HCEC 1CT (cell line): ENCODE measurements at places on chromosomes 7 and 10.

- no peak for DNase-seq
Observed at GRCh38 chr10:12995425-12995861, 6.1 kb downstream of the CCDC3 start.

GRCh38 chr7:93298671-93299070 lies 66.5 kb downstream of the VPS50 start:
- DNase-seq, result peak; percentile 44

DNA sequence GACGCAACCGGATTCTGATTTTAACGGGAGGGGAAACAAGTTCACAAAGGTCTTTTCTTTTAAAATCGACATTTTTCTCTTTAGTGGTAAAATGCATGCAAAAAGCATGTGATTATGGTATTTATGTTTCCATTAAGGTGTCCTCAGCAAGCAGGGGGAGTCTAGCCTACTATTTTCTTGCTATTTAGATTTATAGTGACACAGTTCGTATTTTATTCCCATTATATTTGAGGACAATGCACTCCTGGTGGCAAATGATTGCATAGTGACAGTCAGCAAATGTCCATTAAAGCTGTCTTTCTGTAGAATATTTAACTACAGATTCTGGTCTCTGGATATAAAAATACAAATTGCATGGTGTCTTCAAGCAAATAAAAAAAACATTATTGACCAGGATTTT lies 554.2 kb downstream of the PARD3 start:
- DNase-seq, result no peak

DNA sequence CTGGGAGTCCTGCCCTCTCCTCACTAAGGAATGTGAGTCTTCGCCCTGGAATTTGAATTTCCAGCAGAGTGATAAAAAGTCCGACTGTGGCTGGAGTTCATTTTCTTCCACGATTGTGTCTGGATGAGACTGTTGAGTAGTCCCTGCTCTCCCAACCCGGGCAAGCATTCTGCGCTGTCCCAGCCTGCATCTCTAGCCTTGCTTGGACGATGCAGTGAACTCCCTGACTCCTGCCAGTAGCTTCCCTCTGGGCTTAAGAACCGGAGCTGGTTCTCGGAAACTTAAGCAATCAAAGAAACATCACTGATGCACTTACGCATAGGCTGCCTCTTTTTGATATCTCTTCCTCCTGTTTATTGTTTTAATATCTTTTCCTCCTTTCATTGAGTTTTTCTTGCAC lies 116.0 kb upstream of the FZD8 start:
- DNase-seq, result no peak

GRCh38 chr7:20721086-20721810 lies 65.4 kb downstream of the SP8 start:
- no peak for DNase-seq

GRCh38 chr10:59322131-59322530 lies 40.2 kb downstream of the FAM13C start:
- no peak for DNase-seq

GRCh38 chr7:105853931-105854419 lies 22.4 kb downstream of the ATXN7L1 start:
- DNase-seq, result no peak

DNA sequence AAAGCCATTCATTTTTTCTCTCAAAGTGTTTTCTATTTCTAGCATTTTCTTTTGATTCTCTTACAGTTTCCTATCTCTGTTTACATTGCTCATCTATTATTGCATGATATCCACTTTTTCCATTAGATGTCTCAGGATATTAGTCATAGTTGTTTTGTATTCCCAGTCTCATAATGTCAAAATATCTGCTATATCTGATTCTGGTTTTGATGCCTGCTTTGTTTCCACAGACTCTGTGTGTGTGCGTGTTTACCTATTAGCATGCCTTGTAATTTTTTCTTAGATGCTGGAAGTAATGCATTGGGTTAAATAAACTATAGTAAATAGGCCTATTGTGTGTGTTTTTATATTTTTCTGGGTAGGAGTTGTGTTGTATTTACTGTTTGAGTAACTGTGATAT lies 1126.3 kb downstream of the SORCS1 start:
- DNase-seq, result no peak

DNA sequence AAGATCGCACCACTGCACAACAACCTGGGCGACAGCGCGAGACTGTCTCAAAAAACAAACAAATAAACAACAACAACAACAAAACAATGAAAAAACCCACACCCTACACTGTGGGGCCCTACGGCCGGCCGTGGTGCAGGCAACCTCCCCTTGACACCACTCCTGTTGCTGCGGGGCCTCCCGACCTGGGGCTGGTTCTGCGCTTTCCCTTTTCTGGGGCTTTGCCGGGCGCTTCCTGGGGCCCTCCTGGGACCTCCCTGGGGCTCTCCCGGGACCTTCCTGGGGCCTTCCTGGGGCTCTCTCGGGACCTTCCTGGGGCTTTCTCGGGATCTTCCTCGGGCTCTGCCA lies 46.6 kb downstream of the INSIG1 start:
- DNase-seq, result no peak

DNA sequence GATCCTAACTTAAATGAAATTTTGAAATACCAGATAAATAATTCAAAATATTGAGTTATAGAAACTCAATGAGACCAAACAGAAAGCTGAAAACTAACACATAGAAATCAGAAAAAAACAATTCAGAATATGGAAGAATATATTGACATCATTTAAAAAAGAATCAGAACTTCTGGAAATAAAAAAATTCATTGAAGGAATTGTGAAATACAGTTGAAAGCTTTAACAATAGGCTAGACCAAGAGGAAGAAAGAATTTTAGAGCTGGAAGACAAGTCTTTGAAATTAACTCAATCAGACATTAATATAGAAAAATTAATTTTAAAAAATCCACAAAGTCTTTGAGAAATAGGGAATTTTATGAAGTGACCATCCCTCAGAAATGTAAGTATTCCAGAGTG lies 36.8 kb upstream of the AKR1C1 start:
- no peak for DNase-seq

- peak; percentile 75 for DNase-seq
Observed at GRCh38 chr7:83550100-83550499, 98.8 kb downstream of the SEMA3E start.

DNA sequence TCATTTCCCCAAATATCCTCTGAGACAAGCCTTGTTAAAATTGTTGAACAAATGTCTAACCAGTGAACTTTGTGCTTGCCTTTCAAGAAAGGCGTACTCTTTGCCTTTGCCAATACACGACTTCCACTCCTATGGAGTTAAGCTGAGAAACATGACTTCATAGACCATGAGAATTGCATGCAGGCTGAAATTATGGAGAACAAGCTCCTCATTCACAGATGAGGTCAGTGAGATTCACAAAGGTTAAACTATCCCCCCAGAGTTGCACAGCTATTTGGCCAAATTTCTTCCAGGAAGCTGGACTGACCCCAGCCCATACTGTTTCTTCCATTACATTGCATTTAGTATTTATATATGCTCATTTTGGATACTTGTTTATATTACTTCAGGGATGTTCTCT lies 221.4 kb upstream of the SEMA3C start:
- no peak for DNase-seq

DNA sequence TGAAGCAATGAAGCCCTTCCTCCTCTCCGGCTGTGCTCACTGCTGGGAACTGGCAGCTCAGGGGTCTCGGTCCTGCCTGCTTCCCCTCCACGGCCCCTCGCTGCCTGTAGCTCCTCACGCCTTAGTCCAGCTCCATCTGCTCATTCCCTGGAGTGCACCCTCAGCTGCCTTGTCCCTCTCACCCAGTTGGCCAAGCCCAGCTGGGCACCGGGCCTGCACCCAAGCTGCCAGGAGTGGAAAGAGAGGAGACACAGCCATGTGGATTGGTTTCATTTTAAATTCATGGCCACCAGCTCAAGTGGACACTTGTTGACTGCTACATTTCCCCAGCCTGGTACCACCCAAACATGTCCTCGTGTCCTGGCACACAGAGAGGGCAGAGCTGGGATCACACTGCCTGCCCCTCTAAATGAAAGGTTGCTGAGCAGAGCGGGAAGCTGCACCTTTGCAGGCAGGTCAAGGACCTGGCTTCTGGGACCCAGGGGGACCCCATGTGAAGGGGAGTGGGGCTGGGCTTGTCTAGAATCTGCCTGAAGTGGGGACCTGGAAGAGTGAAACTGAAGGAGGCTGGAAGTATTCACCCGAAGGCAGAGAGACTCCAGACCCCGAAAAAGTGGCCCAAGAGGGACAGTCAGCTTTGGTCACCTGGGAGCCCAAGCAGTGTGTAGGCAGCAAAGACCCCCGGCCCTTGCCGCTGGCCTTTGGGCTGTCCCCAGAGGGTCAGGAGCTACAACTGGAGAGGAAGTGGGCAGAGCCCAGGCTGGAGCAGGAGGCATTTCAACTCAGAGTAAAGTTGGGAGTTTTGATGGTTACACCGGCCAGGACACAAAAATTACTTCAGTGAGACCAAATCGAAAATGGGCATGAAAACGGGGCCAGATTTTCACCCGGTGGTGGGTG lies 15.0 kb upstream of the BNIP3 start:
- DNase-seq, result no peak

GRCh38 chr10:70996549-70996948 lies 108.2 kb upstream of the PCBD1 start:
- no peak for DNase-seq
